Stimulated activated CD4-positive, alpha-beta T cell treated with anti-CD3 and anti-CD28 coated beads, TNF-alpha, amount 100 ng/mL, for 1 hour (primary cell): ENCODE measurements at places on chromosomes 5 and 9.

- DNase-seq: no peak
Observed at GRCh38 chr9:33125461-33125860, 41.7 kb downstream of the B4GALT1 start.

GRCh38 chr5:160419458-160420330, 813 bp upstream of the SLU7 start:
- no peak for DNase-seq

DNA sequence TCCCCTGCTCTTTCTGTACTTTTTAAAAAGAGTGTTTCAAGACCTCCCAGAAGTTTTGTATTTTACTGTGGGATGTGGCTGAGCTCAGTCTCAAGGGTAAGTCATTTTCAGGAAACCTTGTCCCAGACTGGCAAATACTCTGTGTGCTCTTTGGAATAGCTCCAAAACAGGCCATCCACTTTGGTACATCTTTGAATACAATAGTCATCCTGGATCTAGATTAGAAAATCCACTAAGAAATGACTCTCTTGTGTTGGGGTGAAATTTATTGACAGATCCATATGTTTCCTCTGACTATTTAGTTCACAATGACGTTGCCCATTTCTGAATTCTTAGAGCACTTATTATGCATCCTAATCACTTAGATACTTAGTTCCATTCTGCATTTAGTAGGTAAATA, 95.2 kb downstream of the PLCXD3 start:
- no peak for DNase-seq

DNA sequence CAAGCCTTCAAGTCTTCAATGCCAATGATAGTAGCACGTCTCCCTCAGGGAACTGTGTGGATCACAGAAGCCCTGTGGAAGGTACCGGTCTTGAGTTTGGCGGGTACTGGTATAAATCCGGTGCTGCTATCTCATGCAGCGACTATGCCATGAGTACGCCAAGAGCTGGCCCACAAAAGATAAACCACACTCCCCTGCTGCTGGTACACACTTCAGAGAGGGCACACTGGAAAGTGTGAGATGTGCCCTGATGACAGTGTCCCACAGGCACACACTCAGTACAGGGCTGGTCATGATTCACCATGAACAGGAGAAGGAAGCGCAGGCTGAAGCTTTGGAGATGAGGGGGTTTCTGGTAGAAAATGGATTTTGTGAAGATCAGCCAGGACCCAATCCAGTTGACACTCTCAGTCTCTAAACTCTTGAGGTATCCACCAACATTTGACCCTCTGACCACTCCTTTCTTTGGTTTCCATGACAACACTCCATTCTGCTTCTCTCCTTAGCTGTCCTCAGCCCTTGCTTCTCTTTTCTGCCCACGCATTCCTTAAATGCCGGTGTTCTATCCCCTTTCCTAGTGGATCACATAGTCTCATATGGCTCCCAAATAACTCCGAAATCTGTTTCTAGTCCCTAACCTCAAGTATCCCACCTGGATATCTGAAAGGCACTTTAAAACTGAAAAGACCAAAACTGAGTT, 5.1 kb downstream of the AMACR start:
- DNase-seq: no peak

DNA sequence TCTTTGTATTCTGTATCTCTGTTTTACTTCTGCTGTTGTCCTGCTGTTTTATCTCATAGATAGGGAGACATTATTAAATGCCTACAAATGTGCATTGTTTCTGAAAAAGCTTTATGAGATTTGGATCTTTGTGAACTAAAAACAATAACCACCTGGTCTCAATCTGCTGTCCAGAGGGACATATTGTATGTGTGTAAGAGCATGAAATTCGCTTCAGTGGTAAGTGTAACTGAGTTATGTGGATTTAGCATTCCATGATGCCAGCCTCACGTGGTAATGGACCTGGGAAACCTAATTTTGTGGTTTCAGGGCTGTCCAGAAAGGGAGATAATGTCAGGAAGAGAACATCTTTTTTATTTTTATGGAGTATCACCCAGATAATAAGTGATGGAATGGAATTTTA, 119.3 kb downstream of the GDNF start:
- no peak for DNase-seq

DNA sequence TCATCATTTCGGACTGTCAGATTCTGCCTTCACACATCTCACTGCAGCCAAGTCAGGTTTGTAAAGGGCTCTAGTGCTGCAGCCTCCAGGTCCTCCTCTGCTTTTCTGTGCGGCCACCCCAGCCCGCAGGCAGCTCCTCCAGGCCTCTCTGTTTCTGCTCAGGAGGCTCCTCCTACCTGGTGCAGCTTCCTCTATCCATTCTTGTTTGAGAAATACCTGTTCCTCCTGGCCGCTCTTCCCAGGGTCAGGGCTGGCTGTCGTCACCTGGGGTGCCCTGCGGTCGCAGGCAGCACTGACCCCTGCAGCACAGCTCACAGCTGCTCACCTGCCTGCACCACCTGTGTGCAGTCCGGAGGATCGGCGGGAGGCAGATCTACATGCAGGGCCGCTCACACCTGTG, 387.7 kb upstream of the IRX4 start:
- no peak for DNase-seq

DNA sequence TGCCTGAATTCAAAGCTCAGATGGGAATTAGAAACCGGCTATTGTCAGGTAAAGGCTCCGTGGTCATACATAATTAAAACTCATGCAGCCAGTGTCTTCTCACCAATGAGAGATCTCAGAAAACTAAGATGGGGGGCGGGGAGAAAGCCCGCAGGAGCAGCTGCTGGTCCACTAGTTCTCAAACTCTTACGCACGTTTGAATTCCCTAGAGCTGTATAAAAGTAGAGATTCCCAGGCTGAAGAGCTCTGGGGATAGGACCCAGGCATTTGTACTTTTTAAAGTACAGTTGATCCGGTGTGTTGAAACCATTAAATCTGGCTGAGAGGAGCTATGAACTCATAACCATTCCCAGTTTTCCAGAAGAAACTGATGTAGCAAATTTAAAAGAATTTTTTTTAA, 68.5 kb downstream of the FRMD3 start:
- no peak for DNase-seq
